ENCODE measurements at places on chromosomes 7 and 10. TPM values are rescaled to one million over a fixed set of nuclear protein-coding genes. Genes with fewer than 3 reads are reported as not detected.

Gene ADRB1
- total RNA-seq, result 71.2 TPM

Gene SPDYE8
- total RNA-seq, result not detected

Gene LHFPL3
- total RNA-seq, result not detected

- DNase-seq, result no peak
Measured at GRCh38 chr10:117896517-117896916, 150.2 kb downstream of the RAB11FIP2 start.

DNA sequence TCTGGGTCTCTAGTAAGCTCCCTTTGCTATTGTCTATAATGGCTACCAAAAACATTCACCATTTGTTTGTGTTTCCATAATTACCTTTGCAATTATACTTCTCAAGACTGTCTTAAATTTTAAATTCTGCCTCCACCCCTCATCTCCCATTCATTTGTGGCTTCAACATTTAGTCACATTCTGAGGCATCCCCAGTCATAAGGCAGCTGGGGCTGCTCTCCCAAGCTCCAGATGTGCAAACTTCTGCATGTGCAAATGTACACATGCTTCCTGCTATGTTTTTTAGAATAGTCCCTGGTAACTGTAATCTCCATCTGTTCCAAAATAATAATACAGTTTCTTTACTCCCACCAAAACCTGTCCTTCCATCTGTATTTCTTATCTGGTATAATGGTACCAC, 97.3 kb downstream of the CDK6 start:
- no peak for DNase-seq
